ENCODE measurements at places on chromosomes 2 and 18.

DNA sequence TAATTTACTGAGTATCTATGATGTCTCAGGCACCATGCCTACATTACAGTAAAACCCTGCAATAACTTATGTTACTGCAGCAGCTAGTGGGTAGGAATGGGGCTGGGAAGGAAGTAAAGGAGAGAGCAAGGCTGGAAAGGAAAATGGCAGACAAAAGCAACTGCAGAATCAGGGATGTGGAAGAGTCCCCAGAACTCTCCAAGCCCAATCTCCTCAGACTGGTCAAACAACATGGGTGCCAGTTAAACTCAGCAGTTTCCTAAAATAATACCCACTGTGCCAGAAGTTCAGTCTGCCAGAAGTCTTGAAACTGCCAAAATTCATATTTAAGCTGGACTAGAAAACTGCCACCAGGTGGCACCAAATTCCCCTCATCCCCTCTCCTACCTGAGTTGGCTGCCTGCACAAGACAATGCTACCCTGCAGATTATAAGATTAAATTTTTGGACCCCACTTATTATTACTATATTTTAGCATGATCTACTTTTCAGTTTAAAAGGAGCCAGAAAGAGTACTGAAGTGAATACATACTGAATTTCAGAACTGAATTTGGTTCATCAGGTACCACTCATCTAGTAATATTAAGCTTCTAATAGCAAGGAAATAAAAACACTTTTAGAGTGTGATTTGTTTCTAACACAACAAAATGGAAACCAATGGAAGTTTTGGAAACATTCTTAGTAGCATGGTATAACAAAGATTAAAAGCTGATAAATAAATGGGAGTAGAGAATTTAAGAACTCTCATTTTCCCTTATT is 86.8 kb upstream of the DNER start:
- peak; percentile 51 for DNase-seq

GRCh38 chr2:203697190-203697589 is 9.2 kb upstream of the CD28 start:
- no peak for DNase-seq

DNA sequence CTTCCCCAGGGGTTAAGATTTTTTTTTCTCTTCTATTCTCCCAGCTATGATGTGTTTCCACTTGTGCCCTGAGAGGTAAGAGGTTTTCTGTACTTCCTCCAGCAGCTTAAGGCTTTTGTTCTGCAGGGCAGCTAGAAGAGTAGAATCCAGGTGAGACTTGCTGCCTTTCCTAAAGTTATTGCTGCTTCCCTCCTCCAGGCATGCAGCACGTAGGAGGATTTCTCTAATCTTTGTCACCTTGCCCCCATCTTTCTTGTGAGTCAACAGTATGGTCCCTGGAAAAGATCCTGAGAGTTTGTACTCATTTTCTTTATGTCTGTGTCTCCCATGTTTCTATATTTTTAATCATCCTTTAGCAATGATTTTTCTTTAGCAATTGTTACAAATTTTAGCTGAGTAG is 462.2 kb downstream of the SETBP1 start:
- no peak for DNase-seq

GRCh38 chr2:15984368-15985255 is 44.3 kb downstream of the MYCN start:
- no peak for DNase-seq

DNA sequence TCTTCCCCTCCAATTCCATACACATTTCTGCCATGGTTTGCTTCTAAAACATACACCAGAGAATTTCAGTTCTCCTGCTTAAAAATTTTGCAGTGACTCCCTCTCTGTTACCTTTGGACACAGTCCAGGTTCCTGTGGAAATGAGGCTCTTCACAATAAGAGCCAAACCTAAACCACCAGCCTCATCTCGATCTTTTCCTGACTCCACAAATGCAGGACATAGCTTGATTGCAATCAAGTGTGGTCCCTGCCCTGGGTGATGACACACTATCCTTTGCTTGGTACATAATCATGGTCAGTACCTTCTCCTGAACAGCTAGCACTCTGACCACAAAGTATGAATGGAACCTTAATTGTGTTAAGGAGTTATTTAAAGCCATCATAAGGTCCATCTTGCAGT is 134.9 kb upstream of the CHAC2 start:
- no peak for DNase-seq

- DNase-seq, result no peak
Observed at GRCh38 chr2:110219496-110220189, 7.3 kb upstream of the MTLN start.

- no peak for DNase-seq
Observed at GRCh38 chr2:205527801-205528200, 154.5 kb upstream of the NRP2 start.

DNA sequence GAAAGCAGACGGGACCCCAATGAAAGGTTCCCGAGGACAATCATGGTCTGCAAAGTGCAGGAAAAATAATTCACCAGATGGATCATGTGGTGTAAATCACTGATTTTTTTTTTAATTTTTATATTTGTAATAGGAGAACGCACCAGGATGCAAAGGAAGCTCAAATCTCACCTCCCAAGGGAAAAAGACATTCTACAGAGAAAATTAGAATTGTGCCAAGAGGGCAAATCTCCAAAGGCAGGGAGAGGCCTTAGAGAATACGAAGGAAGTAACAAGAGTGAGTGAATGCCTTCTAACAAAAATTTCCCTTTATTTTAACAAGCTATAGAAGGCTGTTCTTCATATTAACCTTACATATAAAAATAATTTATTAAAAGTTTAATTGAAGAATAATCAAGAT is 90.9 kb downstream of the ANKRD44 start:
- no peak for DNase-seq

GRCh38 chr18:3869848-3870247 is 419.9 kb downstream of the TGIF1 start:
- DNase-seq, result no peak

DNA sequence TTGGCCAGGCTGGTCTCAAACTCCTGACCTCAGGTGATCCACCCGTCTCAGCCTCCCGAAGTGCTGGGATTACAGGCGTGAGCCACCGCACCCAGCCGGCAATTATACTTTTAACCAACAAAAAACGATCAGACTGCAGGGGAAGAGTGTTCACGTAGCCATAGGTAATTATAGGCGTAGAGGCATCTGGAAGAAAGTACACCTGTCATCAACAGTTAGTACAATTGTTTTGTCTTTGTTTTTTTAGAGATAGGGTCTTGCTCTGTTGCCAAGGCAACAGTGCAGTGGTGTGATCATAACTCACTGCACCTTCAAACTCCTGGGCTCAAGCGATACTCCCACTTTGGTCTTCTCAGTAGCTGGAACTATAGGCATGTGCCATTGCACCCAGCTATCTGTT is 20.0 kb downstream of the ST3GAL5 start:
- DNase-seq, result no peak

DNA sequence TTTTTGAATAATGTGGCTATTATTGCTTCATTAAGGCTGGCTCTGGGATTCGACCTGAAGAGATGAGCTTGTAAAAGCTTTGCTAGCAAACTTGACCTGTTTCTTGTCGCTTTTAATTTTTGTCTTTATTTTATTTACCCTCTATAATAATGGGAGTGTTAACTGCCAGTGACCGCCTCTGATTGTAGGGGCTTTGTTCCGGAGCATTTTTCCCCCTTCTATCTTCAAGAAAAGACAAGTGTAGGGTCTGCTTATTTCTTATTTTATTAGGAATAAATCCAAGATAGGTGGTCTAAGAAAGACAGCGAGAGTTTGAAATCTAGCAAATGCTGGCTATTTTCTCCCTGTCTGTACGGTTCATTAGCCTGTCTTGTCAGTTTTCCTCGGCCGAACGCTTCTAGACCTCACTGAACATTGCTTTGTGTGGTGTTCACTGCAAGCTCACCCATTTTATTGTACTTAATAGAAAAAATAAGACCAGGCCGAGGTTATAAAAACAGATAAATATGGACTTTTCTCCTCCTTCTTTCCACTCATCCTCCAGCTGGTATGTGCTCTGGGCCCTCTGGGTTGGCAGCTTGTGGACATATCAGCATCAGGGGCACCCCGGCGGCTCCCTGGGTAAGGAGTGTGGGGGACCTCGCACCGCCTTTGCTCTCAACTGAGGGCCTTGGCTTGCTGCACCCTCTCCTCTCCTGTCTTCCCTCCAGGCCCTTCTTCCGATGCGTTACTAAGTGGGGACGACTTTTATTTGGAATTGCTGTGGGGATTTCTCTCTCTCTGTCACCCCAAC is 8.5 kb downstream of the MEIS1 start:
- no peak for DNase-seq

- no peak for DNase-seq
Observed at GRCh38 chr18:21991886-21992285, 177.5 kb upstream of the GATA6 start.

DNA sequence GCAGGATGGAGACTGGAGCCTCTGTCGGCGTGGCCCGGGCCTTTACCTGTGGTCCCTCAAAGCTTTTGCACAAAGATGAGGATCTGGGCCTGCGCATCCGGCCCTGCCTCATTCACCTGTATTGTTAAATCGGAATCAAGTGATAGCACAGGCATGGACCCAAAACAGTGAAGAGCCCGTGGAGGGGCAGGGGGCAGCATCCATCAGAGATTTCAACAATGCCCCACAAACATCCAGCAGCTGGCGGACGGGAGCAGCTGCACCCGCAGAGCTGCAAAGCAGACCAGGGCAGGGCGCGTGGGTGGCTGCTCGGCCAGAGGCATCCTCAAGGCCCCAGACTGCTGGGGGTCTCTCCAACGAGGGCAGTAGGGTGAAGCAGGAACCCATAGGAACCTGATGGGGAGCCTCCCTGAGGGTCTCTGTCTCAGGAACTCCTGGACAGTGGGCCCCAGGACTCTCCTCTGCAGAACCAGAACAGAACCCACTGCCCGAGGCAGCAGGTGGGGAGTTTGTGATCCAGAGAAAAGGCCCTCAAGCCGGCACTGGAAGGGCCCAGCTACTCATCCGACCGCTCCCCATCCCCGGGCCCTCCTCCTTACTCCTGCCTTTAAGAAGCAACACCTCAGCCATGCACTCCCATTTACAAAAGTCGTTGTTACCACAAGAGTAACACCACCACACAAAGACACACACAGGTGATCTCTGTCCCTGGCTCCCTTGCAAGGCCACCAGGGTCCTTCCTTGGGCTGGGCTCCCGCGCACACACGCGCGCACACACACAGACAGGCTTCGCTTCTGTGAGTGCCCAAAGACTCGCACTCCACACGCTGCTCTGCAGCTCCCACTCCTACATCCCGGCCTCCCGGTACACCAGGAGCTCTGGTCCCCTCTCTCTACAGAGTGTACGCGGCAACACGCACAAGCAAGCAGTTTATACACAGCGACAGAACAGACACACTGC is 28.8 kb downstream of the HDAC4 start:
- no peak for DNase-seq

DNA sequence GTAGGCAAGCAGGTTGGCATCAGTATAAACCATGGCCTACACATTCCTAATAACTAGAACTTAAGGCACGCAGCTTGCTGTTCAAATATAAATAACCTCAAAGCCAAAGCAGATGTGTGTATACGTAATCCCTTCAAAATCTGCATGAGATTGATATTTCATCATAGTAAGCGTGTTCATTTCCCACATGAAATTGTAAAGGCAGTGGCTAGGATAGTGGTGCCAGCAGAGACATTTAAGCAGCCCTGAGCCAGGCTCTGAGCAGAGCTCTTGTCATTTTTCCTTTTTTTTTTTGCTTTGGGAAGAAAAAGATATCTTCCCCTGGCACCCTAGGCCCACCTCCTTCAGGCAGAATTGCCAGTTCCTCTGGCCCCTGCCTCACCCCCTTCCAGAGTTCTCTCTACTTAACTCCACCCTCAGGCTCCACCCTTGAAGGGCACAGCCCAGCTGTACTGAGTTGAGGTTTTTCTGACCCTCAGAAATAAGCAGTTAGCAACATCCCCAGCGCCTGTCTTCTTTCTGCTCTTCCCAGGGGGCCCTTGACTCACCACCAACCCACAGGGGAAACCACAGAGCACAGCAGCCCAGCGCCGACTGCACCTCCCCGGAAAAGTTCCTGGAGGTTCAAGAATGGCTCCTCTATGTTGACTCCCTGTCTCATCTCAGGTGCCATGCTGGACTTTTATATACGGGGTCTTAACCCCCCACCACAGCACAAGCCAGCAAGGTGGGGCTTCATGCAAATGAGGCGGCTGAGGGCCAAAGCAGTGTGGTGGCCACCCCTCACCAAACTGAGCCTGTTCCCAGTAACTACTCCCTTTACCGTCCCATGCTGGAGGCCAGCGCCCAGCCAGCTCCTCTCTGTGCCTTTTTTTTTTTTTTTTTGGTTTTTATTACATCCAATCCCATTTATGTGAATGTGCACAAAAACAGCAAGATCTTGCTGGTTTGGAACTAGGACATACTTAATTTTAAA is 84.7 kb downstream of the EHD3 start:
- no peak for DNase-seq
